ENCODE measurements at places on chromosomes 4 and X.

GRCh38 chrX:125895518-125895917 is 270.6 kb downstream of the DCAF12L2 start:
- no peak for DNase-seq

GRCh38 chr4:42464550-42465094 is 67.3 kb downstream of the SHISA3 start:
- no peak for DNase-seq

DNA sequence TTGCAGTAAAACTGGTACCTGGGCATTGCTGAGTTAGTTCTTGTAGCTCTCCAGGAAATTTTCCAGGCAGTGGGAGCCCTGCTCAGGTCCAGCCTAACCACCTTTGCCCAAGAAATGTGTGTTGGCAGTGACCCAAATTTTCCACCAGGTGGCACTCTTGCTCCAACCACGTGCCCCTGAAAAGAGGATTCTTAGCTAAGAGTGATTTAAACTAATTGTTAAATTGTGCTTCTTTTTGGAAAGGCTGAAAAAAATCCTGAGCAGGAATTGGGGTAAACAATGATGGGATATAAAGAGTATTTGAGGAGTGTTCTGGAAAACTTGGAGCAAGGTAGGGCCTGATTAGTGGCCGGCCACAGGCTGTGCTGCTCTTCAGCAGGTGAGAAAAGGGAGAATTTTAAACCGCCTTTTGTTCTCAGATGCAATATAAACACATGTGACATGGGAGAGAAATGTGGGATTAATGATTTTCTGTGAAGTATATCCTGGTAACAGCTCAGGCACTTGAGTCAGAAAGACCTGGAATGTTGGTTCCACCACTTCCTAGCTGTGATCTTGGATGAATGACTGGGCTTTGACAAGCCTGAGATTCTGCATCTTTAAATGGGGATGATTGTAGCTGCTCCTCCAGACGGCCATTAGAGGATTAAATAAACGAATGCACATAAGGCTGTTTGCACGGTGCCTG is 219.6 kb downstream of the PTTG2 start:
- peak; percentile 39 for DNase-seq

DNA sequence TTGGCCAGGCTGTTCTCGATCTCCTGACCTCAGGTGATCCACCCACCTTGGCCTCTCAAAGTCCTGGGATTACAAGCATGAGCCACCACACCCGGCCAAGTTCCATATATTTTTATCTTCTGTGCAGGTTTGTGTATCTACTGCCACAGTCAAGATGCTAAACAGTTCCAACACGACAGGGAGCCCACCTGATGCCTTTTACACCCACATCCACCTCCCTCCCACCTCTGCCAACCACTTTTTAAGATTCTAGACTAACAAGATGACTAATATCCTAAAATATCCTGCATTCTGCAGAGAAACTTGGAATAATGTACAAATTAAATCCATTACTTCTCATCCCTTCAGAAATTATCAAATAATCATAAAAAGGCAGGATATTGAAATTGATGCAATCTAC is 19.3 kb upstream of the RPL34 start:
- DNase-seq: no peak

GRCh38 chrX:86171366-86171765 is 23.1 kb downstream of the DACH2 start:
- no peak for DNase-seq
